A549 treated with GW870086 at 1 μM for 4 hours (cell line): ENCODE measurements at places on chromosomes 5 and 9. TPM values are rescaled to one million over a fixed set of nuclear protein-coding genes. Genes with fewer than 3 reads are reported as not detected.

ADGRD2 gene
- total RNA-seq = not detected in 5 replicates

RNF183 gene
- 0.19 TPM in 1 of 5 replicates, not detected in the others for total RNA-seq

HBEGF gene
- total RNA-seq = 5.2 to 6.3 TPM (median 5.7 TPM) in 5 replicates

SPATA31C1 gene
- not detected in 5 replicates for total RNA-seq

PAPPA gene
- total RNA-seq = 18.8 to 29.7 TPM (median 26.2 TPM) in 5 replicates

TMEM215 gene
- 0.03 TPM in 2 of 5 replicates, not detected in the others for total RNA-seq

GKAP1 gene
- total RNA-seq = 3.7 to 4.7 TPM (median 4.2 TPM) in 5 replicates

SAXO1 gene
- not detected in 5 replicates for total RNA-seq

TMEM174 gene
- not detected in 5 replicates for total RNA-seq

TAF11L5 gene
- not detected in 5 replicates for total RNA-seq

PDCD1LG2 gene
- 0.13 to 0.25 TPM (median 0.15 TPM) in 5 replicates for total RNA-seq

SPINK5 gene
- not detected in 5 replicates for total RNA-seq

HDHD3 gene
- total RNA-seq = 19.3 to 25.9 TPM (median 23.8 TPM) in 5 replicates

FRMPD1 gene
- 0.03 to 0.06 TPM (median 0.05 TPM) in 3 of 5 replicates, not detected in the others for total RNA-seq

C9 gene
- not detected in 5 replicates for total RNA-seq

ZFP37 gene
- 1.3 to 2.5 TPM (median 2.0 TPM) in 5 replicates for total RNA-seq

ETF1 gene
- total RNA-seq = 126 to 138 TPM (median 132 TPM) in 5 replicates

STPG3 gene
- not detected in 5 replicates for total RNA-seq

CAVIN4 gene
- 0.35 to 0.65 TPM (median 0.45 TPM) in 5 replicates for total RNA-seq

PDLIM4 gene
- 0.57 to 2.0 TPM (median 0.79 TPM) in 5 replicates for total RNA-seq

SYK gene
- 0.22 to 0.54 TPM (median 0.28 TPM) in 3 of 5 replicates, not detected in the others for total RNA-seq

PCDHGA12 gene
- total RNA-seq = not detected in 5 replicates

LRRC19 gene
- not detected in 5 replicates for total RNA-seq

CBY3 gene
- total RNA-seq = not detected in 5 replicates

NIPAL4 gene
- total RNA-seq = 13.0 to 19.3 TPM (median 16.4 TPM) in 5 replicates

POU5F2 gene
- total RNA-seq = not detected in 5 replicates

TICAM2 gene
- 0.72 to 1.4 TPM (median 1.3 TPM) in 5 replicates for total RNA-seq

FBP2 gene
- not detected in 5 replicates for total RNA-seq

CTSV gene
- total RNA-seq = 11.9 to 13.8 TPM (median 13.4 TPM) in 5 replicates

SREK1 gene
- 19.8 to 33.1 TPM (median 30.7 TPM) in 5 replicates for total RNA-seq

SIL1 gene
- total RNA-seq = 23.4 to 27.9 TPM (median 25.4 TPM) in 5 replicates

LEAP2 gene
- total RNA-seq = 0.68 to 1.2 TPM (median 0.86 TPM) in 5 replicates

WNT8A gene
- total RNA-seq = not detected in 5 replicates

CCNO gene
- total RNA-seq = 5.6 to 8.3 TPM (median 7.3 TPM) in 5 replicates

TXNDC15 gene
- total RNA-seq = 50.8 to 67.2 TPM (median 54.3 TPM) in 5 replicates

ACO1 gene
- 27.4 to 30.1 TPM (median 29.3 TPM) in 5 replicates for total RNA-seq

FBP1 gene
- total RNA-seq = not detected in 5 replicates

IFNB1 gene
- not detected in 5 replicates for total RNA-seq

IFNA7 gene
- not detected in 5 replicates for total RNA-seq

RAD1 gene
- 27.9 to 43.9 TPM (median 34.4 TPM) in 5 replicates for total RNA-seq

SPINK6 gene
- total RNA-seq = 0.49 to 0.87 TPM (median 0.64 TPM) in 3 of 5 replicates, not detected in the others

CCNJL gene
- total RNA-seq = 10.5 to 13.8 TPM (median 12.5 TPM) in 5 replicates

ZNF474 gene
- total RNA-seq = 0.18 to 0.31 TPM (median 0.21 TPM) in 5 replicates

C9orf43 gene
- 0.35 to 0.59 TPM (median 0.51 TPM) in 5 replicates for total RNA-seq

SPAAR gene
- total RNA-seq = 0.10 TPM in 1 of 5 replicates, not detected in the others

PCDHGA8 gene
- total RNA-seq = 0.02 to 0.13 TPM (median 0.07 TPM) in 3 of 5 replicates, not detected in the others

CDX1 gene
- not detected in 5 replicates for total RNA-seq

F12 gene
- total RNA-seq = 14.3 to 24.6 TPM (median 22.9 TPM) in 5 replicates

SLC1A3 gene
- 0.07 to 0.09 TPM in 2 of 5 replicates, not detected in the others for total RNA-seq

RFX3 gene
- 0.89 to 2.1 TPM (median 1.6 TPM) in 5 replicates for total RNA-seq

IL13 gene
- 0.12 TPM in 1 of 5 replicates, not detected in the others for total RNA-seq

SLC36A2 gene
- total RNA-seq = not detected in 5 replicates

ADRB2 gene
- 0.47 to 0.89 TPM (median 0.70 TPM) in 5 replicates for total RNA-seq

PCDHB12 gene
- total RNA-seq = not detected in 5 replicates

SNCAIP gene
- total RNA-seq = not detected in 5 replicates

PCDHGB1 gene
- 1.6 to 2.1 TPM (median 1.9 TPM) in 5 replicates for total RNA-seq

LCN9 gene
- not detected in 5 replicates for total RNA-seq

SPAG8 gene
- 0.35 to 0.76 TPM (median 0.64 TPM) in 5 replicates for total RNA-seq
